ENCODE measurements at places on chromosomes 13 and 19.

- DNase-seq = no peak
Measured at GRCh38 chr19:329876-330275, 14.7 kb downstream of the MIER2 start.

DNA sequence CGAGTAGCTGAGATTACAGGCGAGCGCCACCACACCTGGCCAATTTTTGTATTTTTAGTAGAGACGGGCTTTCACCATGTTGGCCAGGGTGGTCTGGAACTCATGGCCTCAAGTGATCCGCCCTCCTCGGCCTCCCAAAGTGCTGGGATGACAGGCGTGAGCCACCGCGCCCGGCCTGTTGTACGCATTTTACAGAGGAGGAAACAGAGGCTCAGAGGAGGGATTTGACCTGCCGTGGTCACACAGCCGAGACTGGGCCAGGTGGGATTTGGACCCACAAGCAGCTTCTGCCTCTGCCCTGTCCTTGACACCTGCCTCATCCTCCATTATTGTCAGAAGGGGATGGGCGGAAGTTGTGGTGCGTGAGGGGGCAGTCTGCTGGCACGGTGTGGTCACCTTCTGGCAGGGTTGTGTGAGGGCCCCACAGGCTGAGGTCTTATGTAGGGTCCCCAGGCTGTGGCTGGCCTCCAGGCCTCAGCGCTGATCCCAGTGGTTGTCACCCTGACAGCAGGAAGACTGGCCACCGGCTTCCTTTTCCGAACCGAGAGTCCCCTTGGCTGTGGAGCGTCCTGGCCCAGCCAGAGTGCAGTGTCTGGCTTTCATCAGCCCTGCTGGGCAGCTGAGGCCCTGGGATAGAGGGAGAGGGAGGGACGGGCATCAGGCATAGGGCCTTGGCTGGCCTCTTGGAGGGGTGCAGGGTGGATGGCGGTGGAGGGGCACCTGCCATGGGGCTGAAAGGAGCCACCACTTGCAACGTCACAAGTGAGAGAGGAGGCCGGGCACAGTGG, 20.3 kb downstream of the NFIC start:
- DNase-seq = no peak

GRCh38 chr13:47841151-47841550, 159.9 kb downstream of the SUCLA2 start:
- DNase-seq = no peak

GRCh38 chr19:4543842-4544647, 4.2 kb upstream of the LRG1 start:
- DNase-seq = no peak

- DNase-seq = peak; percentile 22
Measured at GRCh38 chr19:7858109-7858770, 15.9 kb downstream of the PRR36 start.

DNA sequence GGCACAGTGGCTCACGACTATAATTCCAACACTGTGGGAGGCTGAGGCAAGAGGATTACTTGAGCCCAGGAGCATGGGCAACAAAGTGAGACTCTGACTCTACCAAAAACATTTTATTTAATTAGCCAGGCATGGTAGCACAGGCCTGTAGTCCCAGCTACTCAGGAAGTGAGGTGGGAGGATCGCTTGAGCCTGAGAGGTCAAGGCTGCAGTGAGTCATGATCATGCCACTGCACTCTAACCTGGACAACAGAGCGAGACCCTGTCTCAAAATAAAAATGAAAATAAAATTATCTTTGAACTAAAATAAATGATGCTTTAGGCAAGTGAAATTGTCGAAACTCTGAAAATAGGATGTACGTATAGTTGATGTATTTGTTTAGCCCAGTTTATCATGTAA, 8.2 kb upstream of the CLN5 start:
- no peak for DNase-seq

DNA sequence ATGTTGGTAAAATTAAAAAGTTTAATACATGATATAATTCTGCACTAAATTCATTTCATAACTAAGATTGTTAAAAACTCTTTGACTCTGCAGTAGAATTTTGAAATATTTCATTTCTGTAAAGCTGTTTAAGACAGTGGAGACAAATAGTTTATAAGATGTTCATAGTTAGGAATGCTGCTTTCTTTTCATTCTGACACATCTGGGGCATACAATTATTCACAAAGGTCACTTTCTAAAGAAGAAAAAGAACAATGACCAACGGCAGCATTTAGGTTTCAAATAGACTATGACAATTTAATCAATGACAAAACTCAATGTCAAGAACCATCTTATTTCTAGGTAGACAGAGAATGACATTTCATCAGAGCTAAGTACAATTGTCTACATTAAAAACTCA, 1422.1 kb downstream of the PCDH9 start:
- DNase-seq = no peak
